Left kidney (tissue), 8 donors: ENCODE measurements at places on chromosomes 11 and 22.

DNA sequence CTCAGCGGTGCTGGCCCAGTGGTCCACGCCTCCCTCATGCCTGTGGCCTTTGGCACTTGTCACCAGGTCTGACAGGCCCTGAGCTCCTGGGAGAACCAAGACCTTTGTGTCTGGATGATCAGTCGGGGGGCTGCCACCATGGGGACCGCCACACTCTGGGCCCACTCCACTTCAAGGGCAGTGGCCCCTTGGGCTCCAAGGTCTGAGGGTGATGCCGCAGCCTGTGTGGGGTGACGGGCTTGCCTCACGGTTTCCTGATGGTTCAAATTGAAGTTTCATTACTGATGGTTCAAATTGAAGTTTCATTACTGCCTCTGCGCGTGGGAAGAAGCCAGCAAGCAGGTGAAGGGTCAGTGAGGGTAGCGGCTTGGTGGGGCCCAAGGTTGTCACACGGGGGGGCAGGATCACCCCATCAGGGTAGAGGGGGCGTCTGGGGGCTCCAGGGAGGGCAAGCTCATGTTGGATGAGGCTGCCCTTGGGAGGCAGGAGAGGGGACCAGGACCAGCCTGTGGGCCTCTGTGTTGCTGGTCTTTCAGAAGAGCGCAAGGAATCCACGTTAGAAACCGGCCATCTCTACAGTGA lies 27.5 kb downstream of the TRMU start:
- no peak for DNase-seq

DNA sequence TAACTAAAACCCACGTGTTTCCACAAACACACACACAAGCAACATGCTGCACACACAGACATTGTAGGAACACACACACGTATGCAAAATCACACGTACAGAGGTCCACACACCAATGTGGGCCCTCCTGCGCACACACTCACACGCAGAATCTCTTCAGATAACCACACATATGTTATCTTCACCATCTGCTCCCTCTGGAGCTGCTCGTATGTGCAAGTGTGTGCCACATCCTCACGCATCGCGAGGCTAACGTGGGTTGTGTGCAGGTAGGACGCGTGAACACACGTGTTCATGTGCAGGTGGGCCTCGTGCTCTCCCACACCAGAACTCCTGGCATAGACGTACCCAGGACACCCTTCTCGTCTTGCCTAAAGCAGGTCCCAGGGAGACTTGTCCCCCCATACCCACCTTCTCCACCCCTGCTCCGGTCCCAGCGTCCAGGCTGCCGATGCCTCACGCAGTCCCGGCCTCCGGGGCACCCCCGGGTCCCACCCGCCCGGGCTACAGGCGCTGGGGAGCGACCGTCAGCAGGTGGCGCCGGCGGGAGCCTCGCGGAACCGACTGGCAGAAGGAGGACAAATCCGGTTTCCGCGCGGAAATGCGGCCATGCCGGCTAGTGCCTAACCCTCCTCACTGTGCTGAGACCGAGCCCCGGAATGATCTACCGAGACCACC lies 10.3 kb upstream of the IGSF9B start:
- DNase-seq: no peak

- no peak for DNase-seq
These were observed at the start of gene EHF for GRCh38 chr11:34620820-34621792. TSS of gene EHF (plus strand) at chr11:34621093. CDS start at chr11:34642631, 21,538 bp downstream.

GRCh38 chr11:134455516-134455915 lies 43.5 kb upstream of the B3GAT1 start:
- no peak for DNase-seq

DNA sequence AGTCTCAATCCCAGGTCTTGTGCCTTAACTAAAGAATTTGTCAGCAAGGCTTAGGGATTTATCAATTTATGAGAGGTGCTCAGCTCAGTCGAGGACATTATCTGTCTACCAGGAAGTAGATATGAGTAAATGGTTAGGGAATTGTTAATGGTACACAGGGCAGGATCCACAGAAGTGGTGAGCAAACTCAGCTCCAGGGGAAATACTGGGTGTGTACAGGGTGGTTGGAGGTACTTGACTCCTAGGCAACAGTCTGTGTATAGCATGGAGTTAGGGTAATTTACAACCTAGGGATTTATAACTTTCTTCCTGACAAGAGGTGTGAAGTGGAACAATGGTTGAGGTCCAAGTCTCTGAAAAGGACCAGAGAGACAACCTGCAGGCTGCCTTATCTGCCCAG lies 123.4 kb upstream of the OR9Q1 start:
- no peak for DNase-seq

DNA sequence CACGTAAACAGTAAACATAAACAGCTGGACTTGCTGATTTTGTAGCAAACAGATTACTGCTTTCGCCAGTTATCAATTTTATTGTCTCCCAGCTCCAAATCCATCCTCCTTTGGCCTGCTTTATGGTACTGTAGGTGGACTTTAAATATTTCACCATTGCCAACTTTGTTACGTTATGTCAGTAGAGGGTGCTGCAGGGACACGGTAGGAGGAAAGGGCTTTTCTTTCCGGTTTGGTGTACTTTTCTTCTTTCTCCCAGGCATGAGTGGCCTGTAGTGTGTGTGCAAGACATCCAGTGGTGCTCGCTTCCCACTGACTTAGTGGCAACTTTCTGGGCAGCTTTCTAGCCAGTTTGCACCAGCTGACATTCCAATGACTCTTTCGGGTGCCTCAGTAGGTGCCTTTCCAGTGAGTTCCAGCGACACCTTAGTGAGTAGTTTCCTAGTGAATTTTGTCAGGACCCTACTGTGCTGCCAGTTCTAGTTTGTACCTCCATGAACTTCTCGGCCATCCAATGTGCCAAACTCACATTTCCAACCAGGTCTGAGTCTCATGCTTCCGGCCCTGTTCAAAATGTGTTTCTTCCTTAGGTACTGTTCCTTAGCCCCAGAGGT lies 267.6 kb upstream of the TENM4 start:
- peak; percentile 5 for DNase-seq
